ENCODE measurements at places on chromosomes 13 and 19.

GRCh38 chr13:44151474-44151873, 222.2 kb upstream of the SERP2 start:
- no peak for DNase-seq

DNA sequence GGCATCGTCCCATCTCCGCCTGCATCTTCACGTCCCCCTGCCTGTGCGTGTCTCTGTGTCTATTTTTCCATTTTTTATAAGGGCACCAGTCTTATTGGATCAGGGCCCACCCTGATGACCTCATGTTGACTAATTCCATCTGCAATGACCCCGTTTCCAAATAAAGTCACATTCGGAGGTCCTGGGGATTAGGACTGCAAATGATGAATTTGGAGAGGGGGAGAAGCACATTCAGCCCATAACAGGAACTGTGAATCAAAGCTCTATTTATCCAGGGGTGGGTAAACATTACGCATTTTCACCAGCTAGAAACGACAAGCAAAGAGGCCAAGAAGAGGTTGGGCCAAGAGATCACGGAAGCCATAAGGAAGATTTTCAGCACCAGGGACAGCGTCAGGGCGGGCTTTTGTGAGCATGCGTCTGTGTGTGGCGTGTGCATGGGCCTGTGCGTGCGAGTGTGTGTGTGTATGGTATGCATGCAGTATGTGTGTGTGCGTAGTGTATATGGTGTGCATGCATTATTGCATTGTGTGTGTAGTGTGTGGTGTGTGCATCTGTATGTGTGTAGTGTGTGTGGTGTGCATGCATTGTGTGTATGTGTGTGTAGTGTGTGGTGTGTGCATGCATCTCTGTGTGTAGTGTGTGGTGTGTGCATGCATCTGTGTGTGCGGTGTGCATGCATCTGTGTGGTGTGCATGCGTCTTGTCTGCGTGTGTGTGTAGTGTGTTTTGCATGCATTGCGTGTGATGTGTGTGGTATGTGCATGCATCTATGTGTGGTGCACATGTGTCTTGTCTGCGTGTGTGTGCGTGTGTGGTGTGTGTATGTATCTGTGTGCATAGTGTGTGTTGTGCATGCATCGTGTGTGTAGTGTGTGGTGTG, 19.6 kb downstream of the CELF5 start:
- DNase-seq: no peak

DNA sequence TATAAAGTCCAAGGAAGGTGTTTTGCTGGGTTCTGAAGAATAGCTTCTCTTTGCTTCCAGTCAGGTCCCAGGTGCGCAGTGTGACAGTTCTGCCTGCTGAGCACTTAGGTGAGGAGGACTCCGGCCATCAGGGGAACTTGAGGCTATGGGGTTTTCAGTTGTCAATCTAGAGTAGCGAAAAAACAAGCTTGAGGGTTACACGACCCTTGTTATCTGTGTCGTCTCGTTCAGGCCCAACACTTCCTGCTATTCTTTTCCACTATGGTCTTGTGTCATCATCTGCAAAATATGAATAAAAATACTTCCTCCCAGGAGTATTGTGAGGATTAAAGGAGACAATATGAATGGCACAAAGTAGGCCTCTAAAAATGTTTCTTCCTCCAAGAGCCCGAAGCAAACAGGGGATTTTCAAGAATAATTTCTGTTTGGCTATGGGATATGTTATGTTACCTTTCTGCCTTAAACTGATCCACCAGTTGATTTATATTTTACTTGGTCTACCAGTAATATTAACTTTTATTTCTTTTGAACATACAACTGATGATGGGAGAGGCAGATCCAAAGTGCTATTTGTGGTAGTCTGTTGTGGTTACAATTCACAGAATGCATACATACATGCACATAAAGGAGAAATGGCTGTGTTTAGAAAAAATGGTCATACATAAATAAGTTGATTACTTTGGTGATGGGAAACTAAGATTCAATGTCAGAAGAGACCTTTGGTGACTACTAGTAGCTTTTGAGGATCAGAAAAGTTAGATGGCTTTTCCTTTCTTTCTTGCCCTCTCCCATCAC, 40.5 kb upstream of the RCBTB2 start:
- no peak for DNase-seq

GRCh38 chr19:54266133-54266532, 9.1 kb upstream of the LILRB5 start:
- DNase-seq: peak; percentile 5

DNA sequence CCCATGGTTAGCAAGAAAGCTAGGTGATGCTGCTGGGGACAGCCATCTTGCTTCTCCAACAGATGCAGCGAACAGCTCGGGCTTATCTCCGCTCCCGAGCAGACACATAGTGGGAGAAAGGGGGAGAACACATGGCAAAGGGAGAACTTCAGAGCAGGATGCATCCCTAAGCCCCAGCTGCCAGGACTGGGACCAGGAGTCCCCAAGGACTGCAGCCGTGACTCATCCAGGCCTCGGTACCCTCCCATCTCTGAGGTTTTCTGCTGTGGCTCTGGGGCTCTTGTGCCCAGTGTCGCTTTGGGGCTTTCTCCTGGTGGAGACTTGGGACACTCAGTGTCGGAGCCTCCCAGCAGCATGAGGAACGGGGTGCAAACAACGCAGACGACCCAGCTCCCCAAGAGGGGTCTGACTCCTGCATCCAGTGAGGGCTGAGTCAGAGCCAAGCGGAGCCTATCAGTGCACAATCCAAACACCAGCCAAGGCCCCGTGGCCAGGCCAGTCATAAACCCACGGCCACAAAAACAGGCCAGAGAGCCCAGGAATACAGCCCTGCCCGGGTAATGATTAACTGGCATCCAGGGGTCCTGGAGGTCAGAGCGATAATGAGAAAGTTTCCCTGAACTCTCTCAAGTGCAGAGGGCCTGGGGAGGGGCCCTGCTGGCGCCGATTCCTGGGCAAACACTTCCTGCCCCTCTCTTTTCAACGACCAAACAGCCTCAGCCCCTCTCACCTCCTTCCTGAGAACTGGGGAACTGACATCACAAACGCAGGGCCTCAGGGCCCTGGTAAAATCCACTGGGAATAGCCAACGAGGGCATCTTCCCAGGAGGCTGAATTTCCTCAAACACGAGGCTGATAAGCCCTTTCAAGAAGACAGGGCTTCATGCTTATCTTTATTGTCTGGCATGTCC, 202.9 kb downstream of the USP12 start:
- no peak for DNase-seq

Data from NCI-H510A (cell line).